Muscle of back (tissue), 13 donors: ENCODE measurements at places on chromosomes 6 and 20. TPM values are rescaled to one million over a fixed set of nuclear protein-coding genes. Genes with fewer than 3 reads are reported as not detected.
A peak's percentile ranks its signal among the peaks of the same experiment; 100 is the strongest.

Gene NRSN2
- polyA plus RNA-seq, result 28.8 TPM

Gene IER3
- polyA plus RNA-seq, result 7.1 TPM

Gene FLRT3
- polyA plus RNA-seq, result 12.9 TPM

Gene BIRC7
- polyA plus RNA-seq, result 0.26 TPM

Gene C20orf144
- 0.25 TPM for polyA plus RNA-seq

Gene SYNE1
- 94.9 TPM for polyA plus RNA-seq

Gene TCF21
- polyA plus RNA-seq, result not detected

Gene PXDC1
- 23.6 TPM for polyA plus RNA-seq

Gene DTD1
- 18.8 TPM for polyA plus RNA-seq

Gene PTPRK
- 27.5 TPM for polyA plus RNA-seq

Gene FNDC11
- 0.35 TPM for polyA plus RNA-seq

Gene HIVEP2
- polyA plus RNA-seq, result 11.7 TPM

Gene HDGFL1
- polyA plus RNA-seq, result not detected

GRCh38 chr6:157531986-157532365 lies 151.0 kb downstream of the ZDHHC14 start:
- no peak for DNase-seq

- no peak for DNase-seq
These were observed 25.7 kb upstream of the PTGIS start for GRCh38 chr20:49593466-49594142.

GRCh38 chr6:57423468-57423867 lies 106.0 kb downstream of the PRIM2 start:
- no peak for DNase-seq

GRCh38 chr6:157596886-157597285 lies 215.9 kb downstream of the ZDHHC14 start:
- no peak for DNase-seq

GRCh38 chr6:36633915-36634314 lies 39.8 kb downstream of the SRSF3 start:
- DNase-seq, result no peak

- no peak for DNase-seq
These were observed 77.4 kb upstream of the F13A1 start for GRCh38 chr6:6397842-6398241.

DNA sequence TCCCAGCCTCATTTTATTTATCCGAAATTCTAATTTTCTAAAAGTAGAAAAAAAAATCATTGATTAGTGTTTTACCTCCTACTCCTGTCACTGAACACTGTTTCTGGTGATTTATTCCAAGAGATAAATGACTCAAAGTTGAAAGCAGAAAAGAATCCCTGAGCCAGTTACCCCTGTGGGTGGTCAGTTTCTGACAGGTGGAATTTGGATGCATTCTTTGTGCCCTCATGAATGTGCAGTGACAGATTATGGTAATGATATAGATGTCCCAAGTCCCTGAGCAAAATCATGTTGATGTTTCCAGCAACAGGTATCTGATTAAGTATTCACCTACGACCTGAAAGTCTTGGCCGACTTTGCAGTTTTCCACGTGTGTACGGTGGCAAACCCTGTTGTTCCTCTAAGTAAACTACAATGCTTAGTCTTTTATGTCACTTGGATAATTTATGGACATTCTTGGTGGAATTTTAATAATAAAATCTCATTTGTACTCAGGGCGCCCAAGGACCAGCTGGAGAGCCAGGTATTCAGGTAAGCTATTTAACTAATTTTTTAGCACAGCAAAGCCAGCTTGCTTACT lies 153.6 kb downstream of the COL9A1 start:
- DNase-seq, result no peak

DNA sequence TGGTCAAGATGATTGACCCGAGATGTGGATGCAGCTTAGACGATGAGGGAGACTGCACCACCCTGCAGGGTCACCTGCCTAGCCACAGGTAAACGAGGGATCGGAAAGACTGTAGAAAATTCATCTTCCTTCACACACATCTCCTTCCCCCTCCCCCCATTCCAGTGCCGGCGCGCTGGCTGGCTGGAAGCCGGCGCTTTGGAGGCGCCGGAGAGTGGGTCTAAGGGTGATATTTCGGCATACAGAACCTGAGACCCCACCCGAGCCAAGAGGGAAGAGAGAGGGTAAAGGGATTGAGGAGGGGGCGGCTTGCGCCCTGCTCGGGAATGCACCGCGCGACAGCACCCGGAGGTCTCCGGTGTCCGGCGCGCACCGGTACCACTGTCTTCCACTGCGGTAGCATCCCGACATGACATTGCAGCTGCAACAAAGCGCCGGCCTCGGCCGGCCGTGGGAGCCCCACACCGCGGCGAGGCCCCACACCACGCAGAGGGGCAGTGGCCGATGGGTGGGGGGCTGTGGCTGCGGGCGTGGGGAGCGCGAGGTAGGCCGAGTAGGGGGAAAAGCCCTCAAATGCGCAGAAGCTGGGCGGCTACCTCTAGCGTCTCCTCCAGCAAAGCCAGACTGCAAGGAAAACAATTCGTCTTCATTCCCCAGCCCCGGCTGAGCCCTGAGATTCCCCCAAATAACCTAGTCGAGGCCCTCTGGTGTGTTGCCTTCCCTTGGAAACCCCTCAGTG lies 984 bp downstream of the TNFRSF21 start:
- peak; percentile 37 for DNase-seq

DNA sequence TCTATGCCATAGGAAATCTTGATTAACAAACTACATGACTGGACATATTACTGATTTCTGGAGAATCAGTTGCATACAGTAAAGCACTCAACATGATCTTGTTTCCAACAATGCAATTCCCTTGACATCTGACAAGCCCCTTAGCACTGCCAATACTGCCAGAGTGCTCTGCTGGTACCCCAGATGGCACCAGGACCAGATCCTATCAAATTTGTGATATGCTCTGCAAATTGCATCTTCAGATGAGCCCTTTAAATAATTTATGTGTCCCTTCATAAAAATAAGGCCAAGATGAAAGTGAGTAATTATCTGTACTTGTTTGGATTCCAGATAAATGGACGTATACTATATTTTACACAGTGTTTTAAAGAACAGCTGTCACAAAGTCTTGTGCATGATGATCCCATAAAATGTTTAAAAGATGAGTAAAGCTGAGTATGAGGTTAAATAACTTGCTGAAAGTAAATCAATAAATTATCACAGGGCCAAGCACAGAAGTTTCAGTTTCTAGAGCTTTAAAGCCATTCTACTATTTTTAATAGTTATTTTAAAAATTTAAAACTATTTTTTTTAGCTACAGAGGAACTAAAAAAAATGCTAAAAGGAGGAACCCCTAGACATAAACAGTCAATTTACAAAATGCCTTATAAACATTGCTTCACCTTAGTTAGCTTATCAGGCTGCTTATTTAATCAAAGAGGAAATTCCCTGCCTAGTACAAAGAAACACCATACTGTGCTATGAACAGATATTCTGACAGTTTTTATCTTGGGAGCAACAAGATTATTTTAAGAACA lies 42.1 kb downstream of the NUDT3 start:
- no peak for DNase-seq

DNA sequence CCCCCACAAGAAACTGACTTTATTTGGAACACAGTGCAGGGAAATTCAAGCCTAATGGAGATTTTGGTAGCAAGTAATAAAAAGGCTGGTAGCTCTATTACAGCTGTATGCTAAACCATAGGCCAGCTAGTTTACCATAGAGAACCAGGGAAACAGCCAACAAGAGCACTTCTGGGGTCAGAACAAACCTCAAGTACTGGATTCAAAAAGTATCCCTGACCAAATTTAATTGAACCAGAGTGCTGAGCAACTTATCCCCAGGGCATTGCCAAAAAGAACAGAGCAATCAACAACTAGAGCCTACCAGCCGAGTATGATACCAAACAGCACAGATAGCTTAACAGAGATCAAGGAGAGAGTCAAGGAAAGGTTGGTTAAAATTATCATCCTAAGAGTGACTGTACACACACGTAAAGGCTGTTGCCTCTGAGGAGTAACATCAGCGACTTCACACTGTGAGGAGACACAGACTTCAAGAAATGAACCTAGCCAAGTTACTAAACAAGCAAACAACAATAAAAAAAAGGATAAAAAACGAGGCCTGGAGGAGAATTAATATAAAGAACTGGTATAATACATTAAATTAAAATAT lies 11.5 kb upstream of the ASF1A start:
- no peak for DNase-seq

DNA sequence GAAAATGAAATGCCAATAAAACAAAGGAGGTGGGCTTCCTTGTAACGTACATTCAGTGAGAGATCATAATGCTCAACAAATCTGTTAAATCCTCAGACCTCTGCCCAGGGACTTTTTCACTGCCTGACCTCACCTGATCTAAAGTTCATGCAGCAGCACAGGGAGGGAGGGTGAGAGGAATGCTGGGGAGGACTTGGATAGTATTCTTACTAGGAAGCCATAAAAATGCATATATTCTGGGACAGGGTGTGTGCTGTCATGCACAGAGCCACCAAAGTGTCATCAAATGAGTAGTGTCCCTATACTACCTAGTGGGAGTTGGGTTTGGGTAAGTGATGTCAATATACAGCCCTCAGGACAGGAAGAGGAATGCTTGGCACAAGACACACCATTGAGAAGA lies 32.6 kb downstream of the CLIC5 start:
- DNase-seq, result no peak

GRCh38 chr20:49916146-49917002 lies 1.0 kb upstream of the SPATA2 start:
- no peak for DNase-seq

- DNase-seq, result no peak
These were observed 82.2 kb downstream of the CTNNBL1 start for GRCh38 chr20:37776049-37776448.

DNA sequence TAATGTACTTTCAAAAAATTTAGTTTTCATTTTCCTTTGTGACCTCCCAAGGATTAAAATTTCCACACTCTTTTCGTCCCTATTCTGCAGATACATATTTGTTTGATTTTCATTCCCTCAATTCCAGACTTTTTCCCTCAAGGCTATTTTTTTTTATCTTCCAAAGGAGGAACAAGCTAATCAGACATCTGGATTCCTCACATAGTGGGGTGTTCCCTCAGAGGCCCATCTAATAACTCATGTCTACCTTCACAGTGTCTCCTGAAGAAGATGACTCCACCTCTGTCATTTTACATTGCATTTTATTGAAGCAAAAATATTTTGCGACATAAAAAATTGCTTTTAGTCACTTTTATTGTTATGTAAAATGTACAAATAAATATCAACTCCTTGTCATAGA lies 122.2 kb downstream of the RFPL4B start:
- DNase-seq, result no peak

GRCh38 chr6:109240370-109241084 lies 141.7 kb downstream of the CD164 start:
- DNase-seq, result no peak

- DNase-seq, result no peak
These were observed 1.4 kb downstream of the GINS1 start for GRCh38 chr20:25408890-25409289.
